Activated naive CD4-positive, alpha-beta T cell treated with anti-CD3 and anti-CD28 coated beads, Interleukin-2, amount 10 ng/mL, durations not matched to agents 5 hours and 36 hours (primary cell): ENCODE measurements at places on chromosomes 2 and 18. TPM values are rescaled to one million over a fixed set of nuclear protein-coding genes. Genes with fewer than 3 reads are reported as not detected.

ALPI gene
- total RNA-seq = not detected

SNTG2 gene
- 1.0 TPM for total RNA-seq

ZSWIM2 gene
- not detected for total RNA-seq

TMEFF2 gene
- total RNA-seq = not detected

TBC1D8 gene
- 0.58 TPM for total RNA-seq

C1QL2 gene
- not detected for total RNA-seq

NEURL3 gene
- not detected for total RNA-seq

ATG16L1 gene
- total RNA-seq = 48.1 TPM

CPLX4 gene
- not detected for total RNA-seq

GCKR gene
- not detected for total RNA-seq

TTN gene
- total RNA-seq = 11.0 TPM

FAM228A gene
- total RNA-seq = 0.14 TPM

ARHGAP15 gene
- 170 TPM for total RNA-seq

TOGARAM2 gene
- 4.0 TPM for total RNA-seq

ASPRV1 gene
- 1.3 TPM for total RNA-seq

MPP4 gene
- not detected for total RNA-seq

CXCR1 gene
- 0.28 TPM for total RNA-seq

GALNT3 gene
- total RNA-seq = 8.5 TPM

DLX2 gene
- not detected for total RNA-seq

MBP gene
- 93.2 TPM for total RNA-seq

IL1RL1 gene
- 0.15 TPM for total RNA-seq

TUBB8B gene
- not detected for total RNA-seq

ODC1 gene
- total RNA-seq = 39.6 TPM

RGPD4 gene
- 0.05 TPM for total RNA-seq

NTSR2 gene
- not detected for total RNA-seq

AP1S3 gene
- total RNA-seq = 5.6 TPM

CRYGC gene
- total RNA-seq = not detected

PSMA8 gene
- total RNA-seq = 0.91 TPM

KCNJ13 gene
- not detected for total RNA-seq

SS18 gene
- 65.4 TPM for total RNA-seq

GAL3ST2 gene
- total RNA-seq = 0.20 TPM

CD226 gene
- total RNA-seq = 65.4 TPM

UGT1A10 gene
- not detected for total RNA-seq

ASIC4 gene
- total RNA-seq = 0.07 TPM

MAP3K19 gene
- not detected for total RNA-seq

RESP18 gene
- total RNA-seq = not detected

WDR43 gene
- 61.3 TPM for total RNA-seq

OSR1 gene
- total RNA-seq = not detected

ZNF385B gene
- not detected for total RNA-seq

SLC38A11 gene
- not detected for total RNA-seq
